ENCODE measurements at places on chromosomes 2 and 18.

- DNase-seq = no peak
Observed at GRCh38 chr2:241190291-241190981, 2.0 kb downstream of the ANO7 start.

GRCh38 chr2:230900336-230900995, 24.6 kb downstream of the GPR55 start:
- DNase-seq = no peak

GRCh38 chr18:22169889-22170420, 566 bp downstream of the GATA6 start:
- no peak for DNase-seq

DNA sequence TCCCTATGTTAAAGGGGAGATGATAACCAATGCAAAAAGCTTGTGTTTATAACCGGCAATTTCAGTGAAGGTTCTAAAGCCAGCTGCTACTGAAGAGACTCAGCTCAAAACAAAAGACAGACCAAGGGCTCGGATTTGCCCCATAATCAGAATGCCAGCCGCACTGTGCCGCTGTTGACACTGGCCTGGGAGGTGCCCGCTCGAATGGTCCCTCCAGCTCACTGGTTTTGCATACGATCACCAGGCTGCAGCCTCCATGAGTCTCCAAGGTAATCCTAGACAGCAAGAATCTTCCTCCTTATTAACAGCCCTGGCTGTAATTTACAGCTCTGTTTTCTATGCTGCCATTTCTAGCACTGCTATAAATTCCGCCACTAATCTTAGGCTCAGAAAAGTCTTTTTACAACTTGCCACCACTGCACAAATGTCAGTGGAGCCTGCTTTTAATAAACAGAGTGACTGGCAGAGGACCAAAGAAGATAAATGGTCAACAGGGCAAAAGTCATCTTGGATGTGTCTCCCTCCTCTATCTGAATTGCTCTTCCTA, 155.7 kb upstream of the SH3BP4 start:
- DNase-seq = no peak

GRCh38 chr2:6309415-6310255, 556.1 kb downstream of the CMPK2 start:
- no peak for DNase-seq

DNA sequence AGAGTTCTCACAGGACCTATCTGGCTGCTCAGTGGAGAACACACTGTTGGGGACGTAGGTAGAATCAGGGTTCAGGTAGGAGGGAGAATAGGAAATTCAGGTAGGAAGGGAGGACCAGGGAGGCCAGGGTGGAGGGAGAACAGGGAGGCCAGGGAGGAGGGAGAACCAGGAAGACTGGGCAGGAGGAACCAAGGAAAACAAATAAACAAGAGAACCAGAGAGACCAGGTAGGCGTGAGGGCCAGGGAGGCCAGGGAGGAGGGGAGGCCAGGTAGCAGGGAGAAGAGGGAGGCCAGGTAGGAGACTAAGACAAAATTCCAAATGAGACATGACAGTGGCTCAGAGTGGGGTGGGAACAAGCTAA, 337.6 kb downstream of the EIPR1 start:
- DNase-seq = no peak

DNA sequence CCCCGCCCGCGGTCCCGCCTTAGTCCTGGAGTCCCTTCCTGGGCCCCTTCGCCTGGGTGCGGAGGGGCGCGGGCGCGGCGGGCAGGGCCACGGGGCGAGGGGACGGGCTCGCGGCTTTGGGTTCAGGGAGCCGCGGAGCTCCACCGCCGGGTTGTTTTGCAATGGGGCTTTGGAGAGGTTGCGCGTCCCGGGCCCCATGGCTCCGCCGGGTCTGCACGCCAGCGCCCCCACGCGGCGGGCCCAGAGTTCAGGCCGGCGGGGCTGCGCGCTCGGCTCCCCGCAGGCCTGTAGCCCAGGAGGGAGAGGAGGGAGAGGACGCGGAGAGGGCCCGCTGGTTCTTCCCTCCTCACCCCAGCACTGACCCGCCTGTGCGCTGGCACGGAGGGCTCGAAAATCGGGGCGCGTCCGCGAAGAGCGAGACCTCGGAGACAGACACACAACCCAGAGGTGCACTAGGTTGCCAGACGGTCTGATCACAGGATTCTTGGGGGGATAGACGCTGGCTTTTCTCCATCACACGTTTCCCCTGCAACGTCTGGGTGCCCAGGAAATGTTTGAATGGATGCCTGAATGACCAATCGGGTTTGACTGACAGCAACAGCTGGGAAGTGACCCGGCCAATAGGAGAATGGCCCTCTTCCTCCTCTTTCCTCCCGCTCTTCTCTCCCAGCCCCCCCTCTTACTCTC, 4.9 kb upstream of the SIX2 start:
- DNase-seq = peak; percentile 14

DNA sequence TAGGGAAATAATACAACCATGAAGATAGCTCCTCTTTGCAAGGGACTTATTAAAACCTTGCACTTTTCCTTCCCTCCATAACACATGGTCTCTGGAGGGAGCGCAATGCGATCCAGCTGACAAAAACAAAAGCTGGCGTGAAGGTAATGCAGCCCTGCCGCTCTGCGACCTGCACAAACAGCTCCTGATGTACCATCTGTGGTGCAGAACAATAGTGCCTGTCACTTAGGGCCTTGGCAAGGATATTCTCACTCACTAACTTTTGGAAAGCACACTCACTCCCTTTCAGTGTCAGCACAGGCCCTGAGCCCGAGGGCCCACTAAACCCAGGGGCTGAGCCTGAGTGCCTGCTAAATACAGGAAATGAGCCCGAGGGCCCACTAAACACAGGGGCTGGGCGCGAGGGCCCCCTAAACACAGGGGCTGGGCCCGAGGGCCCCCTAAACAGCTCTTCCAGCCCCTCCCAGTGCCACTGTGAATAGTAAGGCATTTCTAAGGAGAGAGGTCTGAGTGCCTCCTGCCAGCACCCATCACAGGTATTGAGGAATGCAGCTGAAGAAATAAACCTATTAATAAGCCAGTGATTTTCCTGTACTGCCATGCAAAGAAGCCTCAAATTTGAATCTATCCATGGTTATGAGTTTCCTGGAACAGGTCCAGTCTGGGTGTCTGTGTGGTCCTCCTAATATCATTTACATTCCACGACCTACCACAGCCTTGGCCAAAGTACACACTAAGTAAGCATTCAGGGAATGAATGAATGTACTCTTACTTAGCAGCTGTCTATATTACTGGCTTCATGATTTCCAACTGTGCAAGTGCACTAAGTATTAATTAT, 9.3 kb downstream of the L3MBTL4 start:
- peak; percentile 34 for DNase-seq

DNA sequence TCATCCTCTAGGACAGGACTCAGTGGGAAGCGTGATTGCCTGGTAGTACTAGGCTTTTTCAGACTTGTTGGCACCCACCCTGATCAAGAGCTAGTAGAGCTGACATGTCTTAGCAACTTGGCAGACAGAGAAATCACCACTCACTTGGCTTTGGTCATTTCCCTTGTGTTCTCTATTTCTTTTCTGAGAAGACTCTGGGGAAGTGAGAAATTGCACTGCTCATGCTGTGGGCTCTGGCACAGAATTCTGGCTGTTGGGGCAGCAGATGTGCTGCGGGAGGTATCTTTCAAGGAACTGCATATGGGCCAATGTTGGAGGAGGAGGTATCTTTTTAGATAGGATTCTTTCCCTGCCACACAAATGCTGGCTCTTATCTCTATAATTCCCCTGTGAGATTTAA, 529.1 kb upstream of the MEX3C start:
- DNase-seq = no peak

GRCh38 chr2:9708683-9709538, 78.1 kb upstream of the YWHAQ start:
- DNase-seq = peak; percentile 26

DNA sequence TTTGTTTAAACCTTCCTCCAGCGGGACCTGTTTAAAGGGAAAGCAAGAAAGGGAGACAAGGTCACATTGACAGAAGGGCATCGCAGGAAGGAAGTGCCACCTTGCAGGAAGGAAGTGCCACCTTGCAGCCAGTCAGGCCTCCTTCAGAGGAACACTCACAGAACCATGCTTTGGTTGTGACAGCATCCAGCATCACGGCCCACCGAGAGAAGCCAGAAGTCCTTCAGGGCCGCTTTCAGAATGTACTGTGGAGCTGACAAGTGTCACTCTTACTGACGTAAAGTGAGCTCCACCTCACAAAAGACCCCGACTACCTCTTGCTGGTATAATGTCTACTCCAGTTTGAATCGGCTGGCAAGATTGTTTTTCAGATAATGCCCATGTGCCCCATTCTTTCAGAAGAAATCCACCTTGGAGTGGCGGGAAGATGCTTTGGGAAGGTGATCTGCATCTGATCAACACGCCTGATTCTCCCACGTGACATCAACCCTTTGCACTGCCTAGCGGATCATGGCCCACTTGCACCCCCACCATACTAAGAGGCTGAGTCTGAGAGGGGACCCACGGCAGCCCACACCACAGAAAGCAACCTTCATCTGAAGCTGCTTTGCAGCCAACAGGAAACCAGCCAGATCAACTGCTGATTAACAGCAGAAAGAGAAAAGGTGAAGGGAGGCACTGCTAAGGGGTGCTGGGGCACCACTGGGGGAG, 99.8 kb downstream of the UXS1 start:
- no peak for DNase-seq

GRCh38 chr2:109377976-109378375, 235.8 kb downstream of the SEPTIN10 start:
- no peak for DNase-seq

DNA sequence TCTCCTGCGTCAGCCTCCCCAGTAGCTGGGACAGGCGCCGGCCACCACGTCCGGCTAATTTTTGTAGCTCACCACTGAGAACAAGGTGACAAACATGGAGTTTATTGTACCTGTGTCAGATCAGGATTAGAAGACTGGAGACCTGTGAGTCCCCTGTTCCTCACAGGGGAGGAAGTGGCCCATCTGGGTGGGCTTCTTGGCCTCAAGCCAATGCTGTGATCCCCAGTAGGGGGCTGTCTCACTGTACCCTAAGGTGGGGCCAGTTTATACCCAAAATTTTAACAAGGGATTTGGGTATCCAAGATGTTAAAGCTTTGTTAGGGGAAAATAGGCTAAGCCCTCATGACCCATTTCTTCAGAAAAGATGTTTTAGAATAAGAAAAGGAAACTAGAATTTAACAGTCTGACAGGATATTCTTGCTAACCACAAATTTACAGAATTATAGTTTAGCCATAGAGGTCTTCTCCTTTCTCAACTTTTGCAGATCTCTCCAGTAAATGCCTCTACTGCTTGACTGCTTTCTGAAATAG, 16.3 kb downstream of the PCBP1 start:
- DNase-seq = no peak

GRCh38 chr2:193556766-193557470, 1362.2 kb upstream of the TMEFF2 start:
- no peak for DNase-seq

- no peak for DNase-seq
Observed at GRCh38 chr2:186543561-186544131, 46.2 kb upstream of the ITGAV start.

- no peak for DNase-seq
Observed at GRCh38 chr2:241291153-241291552, 24.3 kb downstream of the HDLBP start.

- no peak for DNase-seq
Observed at GRCh38 chr18:74153377-74153776, 5.1 kb downstream of the TIMM21 start.

DNA sequence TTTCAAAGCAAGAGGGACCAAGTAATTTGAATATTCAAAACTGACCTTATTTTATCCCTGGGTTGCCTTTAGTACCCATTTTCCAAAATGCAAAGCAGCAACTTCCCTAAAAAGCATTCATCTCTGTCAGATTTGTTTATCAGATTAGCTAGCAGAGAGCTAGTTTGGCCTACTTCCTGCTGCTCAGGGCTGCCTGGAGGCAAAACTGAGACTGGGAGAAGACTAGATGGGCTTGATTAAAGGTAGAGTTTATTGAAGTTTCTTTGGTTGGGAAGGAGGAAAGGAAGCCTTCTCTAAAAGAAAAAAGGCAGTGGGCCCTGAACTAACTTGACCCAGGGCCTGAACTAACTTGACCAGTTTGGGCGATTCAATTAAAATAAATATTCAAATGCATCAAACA, 426.1 kb upstream of the FAM98A start:
- DNase-seq = no peak

- no peak for DNase-seq
Observed at GRCh38 chr2:203915256-203915655, 21.3 kb upstream of the ICOS start.

- no peak for DNase-seq
Observed at GRCh38 chr18:36377626-36378025, 80.1 kb downstream of the FHOD3 start.

DNA sequence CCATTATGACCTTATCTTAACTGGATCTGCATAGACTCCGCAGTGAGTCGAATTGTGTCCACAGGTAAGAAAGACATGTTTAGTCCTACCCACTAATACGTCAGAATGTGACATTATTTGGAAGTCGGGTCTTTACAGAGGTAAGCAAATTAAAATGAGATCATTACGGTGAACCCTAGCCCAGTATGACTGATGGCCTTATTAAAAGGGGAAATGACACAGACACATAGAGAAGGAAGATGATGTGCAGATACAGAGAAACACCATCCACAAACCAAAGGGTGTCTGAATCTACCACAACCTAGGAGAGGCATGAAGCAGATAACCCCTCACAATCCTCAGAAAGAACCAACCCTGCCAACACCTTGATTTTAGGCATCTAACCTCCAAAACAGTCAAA, 135.6 kb downstream of the GALNT1 start:
- no peak for DNase-seq

DNA sequence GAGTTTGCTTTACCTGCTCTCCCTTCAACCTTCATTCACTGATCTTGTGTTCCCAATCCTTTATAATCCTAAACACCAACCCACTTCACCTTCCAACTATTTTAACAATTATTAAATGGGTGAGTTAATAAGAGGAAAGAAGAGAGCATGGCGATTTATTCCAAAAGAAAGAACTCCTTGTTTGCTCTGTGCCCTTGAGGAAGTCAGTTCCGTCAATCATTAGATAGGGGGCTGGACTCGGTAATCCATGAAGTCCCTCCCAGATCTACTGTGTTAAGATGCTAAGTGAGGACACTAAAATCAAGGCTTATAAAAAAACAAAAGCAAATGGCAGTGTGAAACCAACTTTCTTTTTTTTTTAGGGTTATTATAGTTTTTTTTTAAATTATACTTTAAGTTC, 589.9 kb downstream of the XIRP2 start:
- no peak for DNase-seq

- DNase-seq = no peak
Observed at GRCh38 chr2:218555527-218555926, 12.6 kb downstream of the USP37 start.

DNA sequence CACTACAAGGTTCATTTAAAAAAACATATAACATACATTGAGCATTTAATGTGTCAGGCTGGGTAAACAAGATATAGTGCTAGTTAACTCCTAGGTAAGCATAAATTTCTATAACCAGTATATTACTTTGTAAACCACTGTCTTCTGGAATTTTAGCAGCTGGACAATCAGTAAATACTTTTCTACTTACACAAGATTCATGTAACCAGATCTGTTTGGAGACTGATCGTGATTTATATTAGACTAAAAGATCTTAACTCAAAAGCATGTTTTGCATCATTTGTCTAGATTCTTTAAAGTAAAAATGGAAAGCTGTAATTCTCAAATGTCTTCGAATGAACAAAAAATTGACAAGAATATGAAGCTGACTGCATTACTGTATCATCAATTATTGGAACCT, 941 bp upstream of the SGO2 start:
- no peak for DNase-seq
